ENCODE measurements at places on chromosomes 7 and 10. TPM values are rescaled to one million over a fixed set of nuclear protein-coding genes. Genes with fewer than 3 reads are reported as not detected.

The LIPA gene
- total RNA-seq: 17.2 TPM

The GIMAP2 gene
- 45.0 TPM for total RNA-seq

The KCP gene
- not detected for total RNA-seq

The PPRC1 gene
- total RNA-seq: 55.0 TPM

The ADAMTS14 gene
- total RNA-seq: not detected

The BTBD16 gene
- not detected for total RNA-seq

The GNB2 gene
- total RNA-seq: 221 TPM

DNA sequence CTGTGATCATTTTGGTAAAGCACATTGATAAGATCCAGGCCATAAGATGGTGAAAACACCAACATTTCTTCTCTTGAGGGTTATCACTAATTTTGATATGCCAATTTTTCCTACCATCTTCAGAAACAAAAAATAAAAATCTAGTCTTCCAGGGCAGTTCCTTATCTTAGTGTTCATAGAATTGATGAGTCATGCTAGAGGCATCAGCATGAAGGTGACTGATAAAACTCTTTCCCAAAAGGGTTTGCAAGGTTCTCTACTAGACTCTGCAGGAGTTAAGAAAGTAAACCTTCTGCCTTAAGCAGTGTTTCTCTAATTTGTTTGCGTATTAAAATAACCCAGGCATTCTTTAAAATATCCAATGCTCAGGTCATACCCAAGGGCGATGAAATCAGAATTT is 483.1 kb upstream of the CNTNAP2 start:
- H3K4me3 ChIP-seq: no peak overlapping the region
- H3K36me3 ChIP-seq: no peaks in the 10 kb centered on the region
- H3K27me3 ChIP-seq: no peaks in the 10 kb centered on the region
- no peak overlapping the region for H3K27ac ChIP-seq

DNA sequence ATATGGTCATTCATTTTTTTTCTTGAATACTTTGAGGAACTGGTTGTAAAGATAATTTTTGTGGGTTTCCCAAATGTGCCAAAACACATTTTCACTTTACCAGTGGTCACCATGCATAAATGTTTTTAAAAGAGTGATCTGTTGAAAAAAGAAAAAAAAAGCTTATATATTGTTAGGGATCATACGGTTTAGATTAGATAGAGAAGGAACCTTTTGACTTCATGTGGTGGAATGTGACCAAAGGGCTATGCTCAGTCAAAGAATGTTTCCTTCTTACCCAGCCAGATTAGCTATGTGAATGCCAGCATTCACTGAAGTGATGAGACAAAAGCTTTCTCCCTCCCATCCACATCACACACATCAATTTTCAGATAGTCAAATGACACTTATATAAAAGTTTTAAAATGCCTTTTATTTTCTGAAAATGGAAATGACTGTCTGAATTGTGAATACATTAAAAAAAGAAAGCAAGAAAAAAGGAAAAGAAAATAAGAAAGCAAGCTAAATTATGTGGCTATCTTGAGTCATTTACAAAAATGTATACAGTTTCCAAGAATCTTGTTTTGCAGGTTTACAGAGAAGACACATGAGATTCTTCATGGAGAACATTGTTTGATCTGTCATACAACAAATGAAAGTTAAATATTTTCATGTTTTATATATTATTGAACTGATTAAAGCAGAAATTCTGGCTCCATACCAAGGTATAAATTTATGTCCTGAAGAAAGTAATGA is 8.6 kb upstream of the CPED1 start:
- H3K27me3 ChIP-seq: peaks cover under 1% of the 10 kb centered on the region
- no peak overlapping the region for H3K27ac ChIP-seq
- no peak for DNase-seq
- peaks cover 2% of the 10 kb centered on the region for H3K36me3 ChIP-seq

DNA sequence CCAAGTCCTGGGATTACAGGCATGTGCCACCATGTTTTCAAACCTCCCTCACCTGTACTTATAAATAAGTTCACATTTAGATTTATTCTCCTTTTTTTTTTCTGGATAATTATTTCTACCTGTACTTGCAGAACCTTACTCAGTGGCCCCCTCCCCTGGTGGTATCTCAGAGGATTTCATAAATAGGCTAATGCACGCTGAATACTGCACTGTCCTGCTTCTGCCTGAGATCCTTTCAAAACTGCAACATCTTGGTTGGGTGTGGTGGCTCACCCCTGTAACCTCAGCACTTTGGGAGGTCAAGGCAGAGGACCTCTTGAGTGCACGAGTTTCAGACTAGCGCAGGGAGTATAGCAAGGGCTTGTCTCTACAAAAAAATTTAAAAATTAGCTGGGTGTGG is 4.6 kb upstream of the BLVRA start:
- H3K4me3 ChIP-seq: no peak overlapping the region
- no peaks in the 10 kb centered on the region for H3K36me3 ChIP-seq
- no peaks in the 10 kb centered on the region for H3K27me3 ChIP-seq
- H3K4me1 ChIP-seq: peaks cover 34% of the 10 kb centered on the region
- no peak overlapping the region for H3K27ac ChIP-seq

DNA sequence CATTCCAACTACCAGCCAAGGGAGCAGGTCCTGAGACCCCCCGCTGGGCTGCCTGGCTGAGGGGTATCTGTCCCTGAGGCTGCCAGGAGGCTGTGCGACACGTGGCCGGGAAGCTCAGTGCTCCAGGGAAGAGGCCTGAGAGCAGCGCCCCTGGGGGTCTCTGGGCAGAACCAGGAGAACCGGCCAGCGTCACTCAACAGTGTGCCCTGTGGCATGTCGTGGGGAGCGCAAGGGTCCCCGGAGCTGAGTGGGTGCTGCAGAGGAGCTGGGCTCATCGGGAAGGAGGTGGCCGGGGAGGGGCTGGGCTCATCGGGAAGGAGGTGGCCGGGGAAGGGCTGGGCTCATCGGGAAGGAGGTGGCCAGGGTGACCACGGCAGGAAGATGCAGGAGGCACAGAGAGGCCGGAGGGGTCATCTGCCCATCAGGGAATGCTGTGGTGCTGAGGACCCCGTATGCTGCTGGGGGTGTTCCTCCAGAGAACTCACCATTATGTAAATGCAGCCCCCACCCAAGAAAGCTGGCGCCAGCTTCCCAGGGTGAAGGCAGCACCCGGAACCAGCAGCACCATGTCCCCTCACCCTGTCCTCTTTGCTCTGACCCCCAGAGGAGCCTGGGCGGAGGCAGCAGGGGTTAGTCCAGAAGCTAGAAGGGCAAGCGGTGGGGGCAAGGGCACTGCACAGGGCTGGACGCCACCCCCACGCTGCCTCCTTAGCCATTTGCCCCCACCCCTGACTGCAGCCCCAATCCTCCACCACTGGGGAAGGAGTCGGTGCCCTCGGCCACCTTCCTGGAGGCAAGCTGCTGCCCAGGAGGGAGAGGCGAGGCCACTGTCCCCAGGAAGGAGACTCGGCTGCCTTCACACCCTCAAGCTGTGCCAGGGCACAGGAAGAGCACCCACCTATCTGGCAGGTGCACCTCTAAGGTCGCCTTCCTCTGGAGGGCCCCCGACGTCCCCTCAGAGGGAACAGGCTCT is 33.3 kb downstream of the CALML3 start:
- H3K27me3 ChIP-seq: no peaks in the 10 kb centered on the region
- DNase-seq: no peak
- H3K4me1 ChIP-seq: peaks cover 12% of the 10 kb centered on the region
- H3K27ac ChIP-seq: no peak overlapping the region
- H3K4me3 ChIP-seq: no peak overlapping the region

DNA sequence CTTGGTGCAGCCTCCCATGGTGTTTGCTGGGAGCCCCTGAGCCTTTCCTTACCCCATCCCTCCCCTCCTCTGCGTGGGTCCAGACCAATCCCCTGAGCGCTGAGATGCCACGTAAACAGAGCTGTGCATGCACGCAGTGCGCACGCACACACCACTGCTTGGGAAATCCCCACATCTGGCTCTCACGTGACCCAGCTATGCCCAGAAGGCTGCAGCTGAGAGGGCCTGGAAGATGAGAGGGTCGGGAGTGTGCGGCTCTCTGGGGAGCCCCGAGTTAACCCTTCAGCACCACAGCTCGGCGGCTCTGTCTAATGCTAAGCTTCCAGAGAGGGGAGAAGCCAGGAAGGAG is 177.2 kb downstream of the SH3PXD2A start:
- DNase-seq: peak; percentile 95
- no peaks in the 10 kb centered on the region for H3K27me3 ChIP-seq
- peak overlapping the region; percentile 79 for H3K4me3 ChIP-seq
- H3K4me1 ChIP-seq: peaks cover 16% of the 10 kb centered on the region
- peak overlapping the region; percentile 87 for H3K27ac ChIP-seq

- H3K36me3 ChIP-seq: no peaks in the 10 kb centered on the region
- no peaks in the 10 kb centered on the region for H3K4me1 ChIP-seq
- H3K27me3 ChIP-seq: no peaks in the 10 kb centered on the region
- H3K4me3 ChIP-seq: no peak overlapping the region
These were observed 113.9 kb upstream of the MGMT start for GRCh38 chr10:129353101-129353500.

- no peak for DNase-seq
- H3K4me1 ChIP-seq: peaks cover 9% of the 10 kb centered on the region
- no peak overlapping the region for H3K4me3 ChIP-seq
- no peaks in the 10 kb centered on the region for H3K27me3 ChIP-seq
These were observed 26.5 kb upstream of the VSIR start for GRCh38 chr10:71799608-71800453.

GRCh38 chr7:148706368-148706767 is 7.7 kb downstream of the CUL1 start:
- H3K4me1 ChIP-seq: peaks cover 85% of the 10 kb centered on the region
- no peak overlapping the region for H3K27ac ChIP-seq
- H3K4me3 ChIP-seq: no peak overlapping the region
- no peaks in the 10 kb centered on the region for H3K27me3 ChIP-seq
- no peak for DNase-seq

GRCh38 chr10:78566284-78567111 is 502.3 kb upstream of the ZMIZ1 start:
- H3K27me3 ChIP-seq: peaks cover 5% of the 10 kb centered on the region
- H3K4me1 ChIP-seq: no peaks in the 10 kb centered on the region
- H3K27ac ChIP-seq: no peak overlapping the region
- no peaks in the 10 kb centered on the region for H3K36me3 ChIP-seq

- peaks cover 24% of the 10 kb centered on the region for H3K4me1 ChIP-seq
- H3K4me3 ChIP-seq: no peak overlapping the region
These were observed 94.0 kb downstream of the ADARB2 start for GRCh38 chr10:1643161-1643907.

DNA sequence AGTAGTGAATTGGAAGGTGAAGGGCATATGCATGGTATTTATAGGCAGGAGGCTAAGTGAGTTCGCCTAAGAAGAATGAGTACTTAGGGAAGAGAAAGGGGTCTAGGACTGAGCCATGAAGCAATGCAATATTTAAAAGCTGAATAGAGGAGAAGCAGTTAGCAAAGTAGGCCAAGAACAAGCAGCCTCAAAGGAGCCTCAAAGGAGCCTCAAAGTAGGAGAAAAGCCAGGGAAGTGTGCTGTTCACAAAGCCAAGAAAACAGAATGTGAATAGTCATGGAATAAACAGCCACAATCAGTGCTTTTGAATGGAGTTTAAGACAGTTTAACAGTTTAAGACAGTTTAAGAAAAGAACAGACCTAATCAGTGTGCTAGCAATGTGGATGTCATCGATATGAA is 762.0 kb downstream of the SORCS1 start:
- no peak overlapping the region for H3K4me3 ChIP-seq
- no peaks in the 10 kb centered on the region for H3K36me3 ChIP-seq
- DNase-seq: no peak
- no peaks in the 10 kb centered on the region for H3K27me3 ChIP-seq
- H3K27ac ChIP-seq: no peak overlapping the region

DNA sequence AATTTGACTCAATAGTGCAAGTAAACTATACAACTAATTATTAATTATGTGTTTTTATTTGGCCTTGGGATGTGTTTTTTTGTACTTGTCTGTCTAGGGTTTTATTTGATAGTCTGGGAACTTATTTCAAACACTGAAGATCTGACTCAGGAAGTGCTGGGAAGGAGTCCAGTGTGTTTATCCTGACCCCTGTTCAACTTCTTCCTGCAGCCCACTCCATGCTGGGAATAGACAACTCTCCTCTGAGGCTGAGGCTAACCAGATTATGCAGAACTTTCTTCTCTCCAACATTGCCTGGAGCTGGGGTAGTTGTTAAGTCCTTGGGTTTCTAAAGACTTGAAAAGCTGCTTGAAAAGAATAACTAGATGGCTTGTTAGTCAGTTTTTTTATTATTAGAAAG is 6.9 kb downstream of the CISD1 start:
- H3K4me3 ChIP-seq: no peak overlapping the region
- H3K4me1 ChIP-seq: peaks cover 44% of the 10 kb centered on the region
- no peak overlapping the region for H3K27ac ChIP-seq
- no peak for DNase-seq
- peaks cover 27% of the 10 kb centered on the region for H3K36me3 ChIP-seq

DNA sequence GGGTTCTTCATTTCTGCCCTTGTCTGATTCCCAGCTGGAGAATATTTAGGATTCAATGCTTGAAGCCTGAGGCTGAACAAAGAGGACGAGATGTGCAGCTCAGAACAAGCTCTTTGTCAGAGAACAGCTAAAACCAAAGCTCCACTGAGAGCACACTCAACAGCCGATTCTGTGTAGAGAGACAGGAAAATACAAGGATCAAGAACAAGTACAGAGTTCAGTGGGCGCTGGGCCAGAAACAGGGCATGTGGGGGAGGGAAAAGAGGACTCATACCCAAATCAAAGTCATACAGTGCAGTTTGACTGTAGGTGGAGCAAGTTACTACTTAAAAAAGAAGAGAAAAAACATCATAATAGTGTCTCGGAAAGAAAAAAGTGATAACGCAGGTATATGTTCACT is at the start of gene AGMO:
Gene AGMO (minus strand): TSS at position 181 of the 400 bp plus-strand sequence.
- H3K36me3 ChIP-seq: no peaks in the 10 kb centered on the region
- H3K27ac ChIP-seq: no peak within 1 kb of the TSS
- DNase-seq: no peak
- no peaks in the 10 kb centered on the region for H3K27me3 ChIP-seq
- no peaks in the 10 kb centered on the region for H3K4me1 ChIP-seq
- H3K4me3 ChIP-seq: no peak within 1 kb of the TSS

DNA sequence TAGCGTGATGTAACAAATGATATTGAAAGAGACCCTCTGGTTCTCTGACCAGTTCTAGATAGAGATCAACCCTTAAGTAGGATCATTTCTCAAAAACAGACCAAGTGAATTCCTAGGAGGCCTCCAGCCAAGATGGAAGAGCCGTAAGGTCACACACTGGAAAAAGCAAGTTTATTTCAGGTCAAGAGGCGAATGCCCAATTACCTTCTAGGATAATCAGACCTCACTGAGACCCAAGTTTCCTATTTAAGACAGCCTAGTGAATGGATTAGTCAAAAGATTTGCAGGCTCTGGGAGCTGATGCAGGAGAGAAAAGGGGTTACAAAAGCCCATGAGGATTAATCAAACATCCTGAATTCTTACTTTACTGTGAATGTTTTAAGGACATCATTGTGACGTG is 486.1 kb upstream of the NRP1 start:
- H3K27me3 ChIP-seq: no peaks in the 10 kb centered on the region
- no peak overlapping the region for H3K27ac ChIP-seq
- no peak for DNase-seq
- no peak overlapping the region for H3K4me3 ChIP-seq
- no peaks in the 10 kb centered on the region for H3K36me3 ChIP-seq

Measured in activated naive CD4-positive, alpha-beta T cell treated with anti-CD3 and anti-CD28 coated beads for 36 hours (primary cell).